Activated CD8-positive, alpha-beta memory T cell treated with anti-CD3 and anti-CD28 coated beads for 48 hours (primary cell): ENCODE measurements at places on chromosomes 2 and 18.

- DNase-seq, result no peak
Measured at GRCh38 chr2:71530641-71531332, 77.4 kb downstream of the DYSF start.

- DNase-seq, result no peak
Measured at GRCh38 chr2:134818321-134818720, 20.1 kb upstream of the ACMSD start.

DNA sequence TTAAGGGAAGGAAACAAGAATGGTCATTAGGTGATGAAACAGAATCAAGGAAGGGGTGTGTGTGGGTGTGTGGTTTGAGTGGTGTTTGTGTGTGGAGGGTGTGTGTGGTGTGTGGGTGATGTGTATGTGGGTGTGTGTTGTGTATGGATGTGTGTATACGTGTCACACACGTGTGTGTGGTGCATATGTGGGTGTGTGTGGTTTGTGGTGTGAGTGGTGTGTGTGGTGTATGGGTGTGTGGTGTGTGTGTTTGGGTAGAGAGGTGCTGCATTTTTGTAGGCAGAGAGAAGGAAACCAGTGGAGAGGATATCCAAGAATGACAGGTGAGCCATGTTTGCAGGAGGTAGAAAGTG lies 1.1 kb upstream of the CEP192 start:
- DNase-seq, result no peak

- DNase-seq, result no peak
Measured at GRCh38 chr2:229269941-229270340, 1.1 kb downstream of the PID1 start.

GRCh38 chr2:51971136-51971535 lies 939.2 kb upstream of the NRXN1 start:
- DNase-seq, result no peak

DNA sequence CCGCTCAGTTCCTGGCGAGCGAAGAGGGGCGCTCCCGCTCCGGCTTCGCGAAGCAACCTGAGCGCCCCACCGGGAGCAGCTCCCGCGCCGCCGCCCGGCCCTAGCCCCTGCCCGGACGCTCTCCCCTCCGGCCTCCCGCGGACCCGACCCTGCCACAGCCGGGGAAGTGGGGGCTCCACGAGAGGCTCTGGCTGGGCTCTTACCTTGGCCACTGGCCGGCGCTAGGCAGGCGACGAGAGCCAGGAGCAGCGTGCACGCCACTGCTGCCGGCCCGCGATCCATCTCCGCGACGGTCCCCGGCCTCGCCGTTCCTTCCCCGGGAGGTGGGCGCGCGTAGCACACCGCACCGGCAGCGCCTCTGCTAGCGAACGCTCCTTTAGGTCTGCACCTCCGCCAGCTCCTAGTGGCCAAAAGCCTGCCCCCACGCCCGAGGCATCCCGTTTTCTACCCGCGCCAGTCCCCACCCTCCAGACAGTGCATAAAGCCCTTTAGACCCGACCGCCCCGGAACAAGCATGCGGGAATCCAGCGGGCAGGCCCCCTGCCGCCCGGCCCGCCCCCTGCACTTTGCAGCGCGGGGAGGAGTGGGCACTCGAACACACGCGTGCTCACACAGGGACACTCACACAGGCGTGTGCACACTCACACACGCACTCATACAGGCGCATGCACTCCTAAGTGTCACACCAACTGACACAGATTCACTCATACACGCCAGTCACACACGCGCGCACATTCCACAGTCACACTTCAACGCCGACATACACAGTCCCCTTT lies at the start of gene LRP2:
Gene LRP2, minus strand, starts transcription at position 417 of the 776 bp plus-strand sequence. Its CDS starts 135 bp downstream, at position 282.
- no peak for DNase-seq

GRCh38 chr18:42828881-42829280 lies 286.6 kb downstream of the RIT2 start:
- DNase-seq, result no peak

DNA sequence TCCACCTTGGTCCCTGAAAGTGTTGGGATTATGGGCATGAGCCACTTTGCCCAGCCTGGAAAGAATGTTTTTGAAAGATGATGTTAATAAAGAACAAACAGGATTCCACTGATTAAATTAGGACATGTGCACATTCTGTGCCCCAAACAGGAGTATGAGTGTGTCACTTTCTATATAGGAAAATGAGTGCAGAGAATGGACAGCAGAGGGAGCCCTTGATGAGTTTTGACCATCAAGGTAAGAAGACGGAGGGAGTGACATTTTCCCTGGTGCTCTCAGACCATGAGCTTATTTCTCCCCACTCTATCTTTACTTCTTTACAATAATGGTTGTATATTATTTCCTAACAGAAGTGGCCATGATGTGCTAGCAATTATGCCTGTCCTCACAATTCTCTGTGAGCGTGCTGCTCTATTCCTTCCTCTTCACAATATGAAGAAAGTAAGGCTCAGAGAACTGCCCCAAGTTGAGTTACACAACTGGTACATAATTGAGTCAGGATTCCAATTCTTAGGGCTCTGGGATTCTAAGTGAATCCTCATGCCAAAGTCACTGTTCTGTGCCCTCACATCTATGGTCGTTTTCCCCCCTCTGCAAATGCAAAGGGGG lies 20.6 kb downstream of the RPL37A start:
- no peak for DNase-seq

- DNase-seq, result no peak
Measured at GRCh38 chr2:96485350-96485749, 19.8 kb downstream of the NEURL3 start.

GRCh38 chr18:74190086-74190485 lies 41.8 kb downstream of the TIMM21 start:
- no peak for DNase-seq

DNA sequence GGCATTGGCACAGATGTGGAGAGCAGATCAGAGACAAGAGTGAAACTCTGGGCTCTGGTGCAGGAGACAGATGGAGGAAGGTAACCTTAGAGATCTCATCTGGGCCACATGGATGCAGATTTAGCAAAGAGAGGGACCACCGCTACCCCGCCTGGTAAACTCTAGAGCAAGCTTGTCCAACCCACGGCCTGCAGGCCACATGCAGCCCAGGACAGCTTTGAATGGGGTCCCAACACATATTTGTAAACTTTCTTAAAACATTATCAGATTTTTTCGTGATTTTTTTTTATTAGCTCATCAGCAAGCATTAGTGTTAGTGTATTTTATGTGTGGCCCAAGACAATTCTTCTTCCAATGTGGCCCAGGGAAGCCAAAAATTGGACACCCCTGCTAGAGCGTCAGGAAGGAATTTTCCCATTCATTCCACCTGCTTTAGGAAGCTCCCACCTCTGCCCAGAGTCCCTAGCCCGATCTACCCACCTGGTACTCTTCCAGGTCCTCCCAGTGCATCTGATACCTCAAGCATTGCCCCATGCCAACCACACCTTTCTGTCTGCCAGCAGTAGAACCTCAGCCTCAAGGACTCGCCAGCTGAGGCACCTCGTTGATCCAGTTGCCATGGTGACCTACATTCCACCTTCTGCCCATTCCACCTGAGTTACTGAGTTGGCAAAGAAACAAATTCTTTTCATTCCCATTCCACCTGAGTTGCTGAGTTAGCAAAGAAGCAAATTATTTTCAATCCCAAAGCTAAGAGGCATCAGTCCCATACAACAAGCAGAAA lies at the start of gene CIB4:
Gene CIB4, minus strand, starts transcription at position 586 of the 784 bp plus-strand sequence. Its CDS starts 52 bp downstream, at position 534.
- DNase-seq, result no peak

DNA sequence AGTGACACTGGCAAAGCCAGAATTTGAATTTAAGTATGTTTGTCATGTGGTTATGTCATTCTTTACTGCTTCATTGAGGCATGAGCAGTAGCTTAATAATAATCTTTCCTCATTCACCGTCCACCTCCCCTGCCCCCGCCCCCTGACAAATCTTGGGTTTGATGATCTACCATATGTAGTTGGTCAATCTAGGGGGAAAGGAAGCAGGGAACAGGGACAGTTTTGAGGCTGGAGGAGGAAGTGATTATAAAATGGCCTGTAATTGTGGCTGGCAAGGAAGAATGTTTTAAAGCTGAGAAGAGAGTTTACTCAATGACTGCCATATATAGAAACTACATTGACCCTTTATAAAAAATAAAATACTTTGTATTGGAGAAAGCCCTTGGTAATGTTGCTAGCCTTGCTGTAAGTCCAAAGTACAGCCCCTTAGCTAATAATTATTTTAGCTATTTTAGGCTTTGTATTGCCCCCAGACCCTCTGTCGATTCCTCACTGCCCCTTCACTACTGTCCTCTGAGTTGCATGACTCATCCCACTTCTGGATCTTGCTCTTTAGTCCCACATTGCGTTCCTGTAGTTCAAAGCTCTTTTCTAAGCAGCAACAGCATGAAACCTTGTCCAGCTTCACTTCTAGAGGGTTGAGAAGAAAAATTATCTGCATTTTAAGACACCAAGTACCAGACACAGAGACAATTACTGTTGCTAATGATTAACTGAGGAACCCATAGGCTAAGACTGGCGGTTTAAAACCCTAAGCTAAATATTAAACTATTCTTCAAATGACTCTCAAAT lies 38.4 kb downstream of the PELI1 start:
- no peak for DNase-seq

- DNase-seq, result no peak
Measured at GRCh38 chr18:36770315-36770946, 58.4 kb downstream of the TPGS2 start.

GRCh38 chr2:65487404-65487803 lies 55.0 kb upstream of the SPRED2 start:
- DNase-seq, result no peak

GRCh38 chr2:32504877-32505478 lies 122.9 kb upstream of the TTC27 start:
- no peak for DNase-seq

DNA sequence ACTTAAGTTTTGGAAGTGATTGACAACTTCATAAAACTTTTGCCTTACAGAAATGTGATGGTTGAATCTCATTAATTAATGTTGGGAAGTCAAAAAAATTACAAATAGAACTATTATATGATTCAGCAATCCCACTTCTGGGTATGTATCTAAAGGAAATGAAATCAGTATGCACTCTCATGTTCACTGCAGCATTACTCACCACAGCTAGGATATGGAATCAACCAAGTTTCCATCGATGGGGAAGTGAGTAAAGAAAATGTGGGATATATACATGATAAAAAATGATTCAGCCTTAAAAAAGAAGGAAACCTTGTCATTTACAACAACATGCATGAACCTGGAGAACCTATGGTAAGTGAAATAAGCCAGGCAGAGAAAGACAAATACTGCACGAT lies 112.4 kb upstream of the WDR75 start:
- DNase-seq, result no peak

- no peak for DNase-seq
Measured at GRCh38 chr2:9658972-9659371, 28.2 kb upstream of the YWHAQ start.

- DNase-seq, result no peak
Measured at GRCh38 chr2:158315803-158316414, 140.6 kb downstream of the CCDC148 start.
